ENCODE measurements at places on chromosomes 13 and 19.

GRCh38 chr13:80584785-80585184 is 243.9 kb upstream of the SPRY2 start:
- no peak for DNase-seq

DNA sequence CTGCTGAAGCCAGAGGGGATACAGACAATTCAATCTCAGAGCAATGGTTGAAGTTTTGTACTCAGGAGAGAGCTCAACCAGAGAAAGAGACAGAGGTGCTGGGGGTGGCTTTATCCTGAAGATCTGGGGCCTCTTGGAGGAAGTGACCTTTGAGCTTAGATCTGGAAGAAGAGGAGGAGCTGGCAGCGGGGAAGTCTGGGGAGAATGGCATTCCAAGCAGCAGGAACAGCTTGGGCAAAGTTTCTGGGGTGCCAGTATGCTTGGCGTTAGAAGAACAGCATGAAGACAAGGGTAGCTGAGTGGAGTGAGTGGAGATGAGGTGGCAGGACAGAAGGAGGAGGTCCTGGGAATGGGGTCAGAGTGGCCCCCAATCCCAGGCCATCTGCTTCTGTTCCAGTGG is 11.3 kb downstream of the MAST3 start:
- no peak for DNase-seq

- DNase-seq: no peak
Observed at GRCh38 chr19:41616792-41617621, 9.9 kb downstream of the CEACAM4 start.

DNA sequence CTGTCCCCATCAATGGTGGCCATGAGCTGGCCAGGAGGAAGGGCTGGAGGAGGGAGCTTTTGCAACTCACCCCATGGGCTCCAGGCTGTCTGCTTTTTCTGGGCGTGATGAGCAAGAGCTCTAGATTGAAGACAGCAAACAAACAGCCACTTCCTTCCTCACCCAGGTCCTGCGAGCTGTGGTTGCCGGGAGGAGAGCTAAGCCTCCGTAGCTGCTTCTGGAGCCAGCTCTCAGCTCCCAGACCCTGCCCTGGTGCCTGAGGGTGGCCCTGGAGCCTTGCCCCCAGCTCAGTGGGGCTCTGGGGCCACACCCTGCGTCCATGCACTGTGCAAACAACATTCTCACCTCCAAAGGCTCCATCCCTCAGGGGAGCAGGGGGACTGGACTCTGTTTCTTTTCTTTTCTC is 6.2 kb downstream of the MYO1F start:
- DNase-seq: no peak

DNA sequence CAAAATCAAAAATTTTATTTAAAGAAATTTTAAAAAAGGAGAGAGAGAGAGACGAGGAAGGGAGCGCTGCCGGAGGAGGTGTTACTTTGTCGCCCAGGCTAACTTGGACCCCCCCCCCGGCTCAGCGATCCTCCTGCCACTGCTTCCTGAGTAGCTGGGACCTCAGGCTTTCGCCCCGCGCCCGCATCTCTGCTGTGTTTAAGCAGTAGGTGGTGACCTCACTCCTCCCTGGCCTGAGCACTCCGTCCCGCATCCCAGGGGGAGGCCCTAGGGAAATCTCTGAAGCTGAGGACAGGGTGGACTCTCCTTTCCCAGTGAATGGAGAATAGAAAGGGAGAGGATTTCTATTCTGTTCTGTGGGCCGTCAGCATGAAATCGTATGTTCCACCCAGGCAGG is 485 bp upstream of the ZNF845 start:
- DNase-seq: peak; percentile 82

- no peak for DNase-seq
Observed at GRCh38 chr13:52850396-52851136, 2.1 kb upstream of the PCDH8 start.

DNA sequence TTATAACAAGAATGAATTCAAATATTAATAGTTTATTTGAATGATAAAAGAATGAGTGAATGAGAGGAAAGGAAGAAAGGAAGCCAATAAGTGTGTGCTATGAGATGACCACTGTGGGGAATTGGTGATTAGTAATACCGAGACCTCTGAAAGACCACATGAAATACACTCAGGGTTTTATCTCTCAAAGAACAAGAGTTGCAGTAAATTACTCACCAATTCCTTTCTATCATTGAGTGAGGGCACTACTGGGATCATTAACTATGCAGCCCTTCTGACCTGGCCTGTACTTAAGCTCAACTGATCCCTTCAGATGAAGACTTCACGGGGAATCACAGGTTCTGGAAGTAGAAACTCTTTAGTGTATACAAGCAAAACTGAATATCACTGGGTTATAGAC is 1636.1 kb downstream of the SLITRK5 start:
- no peak for DNase-seq

DNA sequence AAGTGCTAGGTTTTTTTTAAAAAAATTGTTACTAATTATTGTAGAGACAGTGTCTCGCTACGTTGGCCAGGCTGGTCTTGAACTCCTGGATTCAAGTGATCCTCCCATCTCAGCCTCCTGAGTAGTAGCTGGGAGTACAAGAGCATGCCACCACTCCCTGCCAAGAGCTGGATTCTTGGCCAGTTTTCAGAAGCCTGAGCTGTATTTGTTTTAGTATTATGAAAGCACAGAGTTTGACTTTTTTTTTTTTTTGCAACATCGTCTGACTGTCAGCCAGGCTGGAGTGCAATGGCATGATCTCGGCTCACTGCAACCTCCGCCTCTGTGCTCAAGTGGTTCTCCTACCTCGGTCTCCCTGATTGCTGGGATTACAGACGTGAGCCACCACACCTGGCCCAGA is 7.0 kb downstream of the ARMC6 start:
- peak; percentile 89 for DNase-seq

DNA sequence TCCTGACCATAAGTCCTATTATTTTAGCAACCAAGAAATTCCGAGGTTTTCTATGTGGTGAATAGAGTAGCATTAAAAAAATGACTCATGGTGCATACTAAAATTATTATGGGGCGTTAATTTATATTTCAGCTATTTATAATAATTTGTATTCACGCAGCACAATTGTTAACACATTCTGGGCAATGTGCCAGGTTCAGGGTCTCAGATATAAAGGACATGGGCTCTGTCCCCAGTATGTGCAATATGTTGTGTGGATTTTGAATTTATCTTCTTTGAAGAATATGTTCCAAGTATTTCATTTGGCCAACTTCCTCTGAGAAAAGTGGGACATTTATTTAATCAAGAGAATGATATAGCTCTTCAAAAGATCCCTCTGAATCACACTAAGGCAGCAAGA is 1434.7 kb upstream of the PRR20A start:
- DNase-seq: no peak

- DNase-seq: no peak
Observed at GRCh38 chr13:33483471-33483870, 197.9 kb upstream of the STARD13 start.

- no peak for DNase-seq
Observed at GRCh38 chr13:36211567-36211966, 2.8 kb downstream of the SOHLH2 start.

- DNase-seq: no peak
Observed at GRCh38 chr13:104181526-104182231, 1115.5 kb upstream of the SLC10A2 start.

- no peak for DNase-seq
Observed at GRCh38 chr13:107258599-107259187, 690.8 kb upstream of the ARGLU1 start.

DNA sequence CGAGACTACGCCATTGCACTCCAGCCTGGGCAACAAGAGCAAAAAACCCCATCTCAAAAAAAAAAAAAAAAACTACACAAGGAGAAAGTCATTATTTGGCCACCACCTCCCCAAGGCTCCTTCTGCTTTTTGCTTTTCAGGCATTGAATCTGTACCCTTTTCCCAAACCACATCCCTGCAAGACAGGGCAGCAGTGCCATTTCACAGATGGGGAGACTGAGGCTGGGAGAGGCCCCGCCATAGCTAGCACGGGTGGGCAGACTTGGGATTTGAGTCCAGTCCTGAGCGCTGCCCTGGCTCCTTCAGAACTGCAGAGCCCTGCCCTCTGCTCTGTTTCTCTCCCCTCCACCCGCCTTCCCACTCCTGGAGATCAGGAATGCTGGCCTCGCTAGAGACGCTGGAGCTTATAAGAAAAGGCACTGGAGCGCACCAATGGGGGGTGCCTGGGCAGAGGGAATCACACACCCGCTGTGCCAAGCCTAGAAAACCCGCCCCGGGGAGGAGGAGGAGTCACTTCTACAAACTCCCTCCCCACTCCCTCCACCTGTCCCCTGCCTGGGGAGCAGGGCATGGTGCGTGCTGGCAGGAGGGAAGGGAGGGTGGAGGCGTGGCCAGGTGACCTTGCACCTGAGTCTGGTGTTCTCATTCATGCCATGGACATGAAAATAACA is 17.6 kb downstream of the TJP3 start:
- no peak for DNase-seq

GRCh38 chr13:77406644-77407440 is 79.9 kb upstream of the MYCBP2 start:
- no peak for DNase-seq

DNA sequence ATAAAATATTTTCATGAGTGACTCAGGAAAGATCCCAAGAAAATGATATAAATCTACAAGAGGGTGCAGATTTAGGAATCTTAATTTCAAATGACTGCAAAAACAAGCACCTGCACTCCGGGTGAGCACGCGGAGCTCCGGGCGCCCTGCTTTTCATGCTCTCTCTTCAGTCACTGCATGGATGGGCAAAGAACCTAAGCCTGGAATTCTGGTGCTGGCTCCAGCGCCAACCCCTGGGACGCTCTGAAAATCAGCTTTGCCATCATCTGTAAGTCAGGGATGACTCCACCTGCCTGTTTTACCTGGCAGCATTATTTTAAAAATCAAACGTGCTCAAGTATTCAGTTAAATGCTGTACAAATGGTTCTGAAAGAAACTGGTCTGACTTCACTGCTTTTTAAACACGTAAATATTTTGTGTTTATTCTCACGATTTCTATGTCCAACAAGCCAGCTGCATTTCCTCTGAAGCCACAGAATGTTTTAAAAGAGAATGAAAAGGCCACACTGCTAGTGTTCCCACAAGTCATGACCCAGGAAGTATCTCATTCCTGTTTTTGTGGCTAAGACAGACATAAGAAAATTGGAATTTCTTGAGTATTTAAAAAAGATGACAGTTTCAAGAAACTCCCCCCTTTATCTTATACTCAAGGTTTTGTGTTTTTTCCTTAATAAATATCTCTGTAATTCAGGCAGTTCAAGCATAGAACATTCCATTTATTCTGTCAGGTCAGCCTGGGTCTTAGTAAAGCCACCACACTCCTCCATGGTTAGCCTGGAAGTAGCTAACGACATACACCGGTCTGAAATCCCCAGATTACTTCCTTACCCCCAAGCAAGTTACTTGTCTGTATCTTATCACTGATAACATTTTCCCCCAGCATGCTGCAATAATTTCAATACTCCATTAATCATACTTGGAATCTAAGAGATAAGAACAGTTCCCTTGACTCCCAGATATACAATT is 81.1 kb downstream of the COL4A1 start:
- DNase-seq: no peak

- no peak for DNase-seq
Observed at GRCh38 chr13:97003071-97003470, 8.8 kb upstream of the OXGR1 start.

Data from sigmoid colon (tissue), 7 donors.